Activated CD8-positive, alpha-beta T cell treated with anti-CD3 and anti-CD28 coated beads for 36 hours (primary cell): ENCODE measurements at places on chromosomes 4 and X. TPM values are rescaled to one million over a fixed set of nuclear protein-coding genes. Genes with fewer than 3 reads are reported as not detected.

GRCh38 chrX:131747173-131747572, 203.3 kb downstream of the OR13H1 start:
- H3K4me3 ChIP-seq, result no peak overlapping the region
- no peak for DNase-seq
- no peaks in the 10 kb centered on the region for H3K4me1 ChIP-seq
- no peak overlapping the region for H3K27ac ChIP-seq
- peaks cover 7% of the 10 kb centered on the region for H3K36me3 ChIP-seq

DNA sequence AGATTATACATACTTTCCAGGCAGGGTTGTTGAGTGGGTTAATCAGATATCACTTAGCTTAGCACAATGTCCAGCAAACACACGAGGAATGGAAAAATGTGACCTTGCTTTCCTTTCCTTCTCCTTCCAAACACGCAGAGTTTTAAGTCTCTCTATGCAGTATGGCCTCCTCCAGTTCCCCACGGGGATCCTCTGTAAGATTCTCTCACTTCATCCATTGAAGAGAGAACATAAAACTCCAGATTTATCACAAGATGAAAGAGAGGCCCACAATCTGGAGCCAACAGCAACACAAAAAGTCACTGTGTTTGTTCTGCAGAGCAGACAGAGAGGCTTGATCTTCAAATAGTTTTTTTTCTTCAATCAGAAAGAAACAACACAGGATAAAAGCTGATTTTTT, 336.8 kb upstream of the CLNK start:
- H3K4me3 ChIP-seq, result no peak overlapping the region
- no peaks in the 10 kb centered on the region for H3K27me3 ChIP-seq
- no peaks in the 10 kb centered on the region for H3K36me3 ChIP-seq

DNA sequence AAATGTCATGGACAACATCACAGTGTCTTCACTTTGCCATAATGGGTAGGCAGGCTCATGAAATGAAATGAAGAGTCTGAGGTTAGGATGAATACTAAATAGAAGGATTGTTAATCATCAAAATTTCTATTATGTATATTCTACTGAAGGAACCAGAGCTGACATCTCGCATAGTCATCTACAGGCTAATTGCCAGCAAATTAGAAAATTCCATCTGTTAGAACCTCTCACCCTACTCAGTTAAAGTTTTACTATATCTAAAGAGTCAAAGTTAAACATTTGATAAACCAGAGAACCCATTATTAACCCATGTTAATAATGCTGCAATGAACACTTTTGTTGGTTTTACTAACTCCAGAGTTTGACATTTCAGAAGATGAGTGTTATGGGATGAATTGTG, 114.6 kb downstream of the ARHGAP6 start:
- H3K27ac ChIP-seq, result no peak overlapping the region
- peaks cover 3% of the 10 kb centered on the region for H3K27me3 ChIP-seq
- no peak for DNase-seq

DNA sequence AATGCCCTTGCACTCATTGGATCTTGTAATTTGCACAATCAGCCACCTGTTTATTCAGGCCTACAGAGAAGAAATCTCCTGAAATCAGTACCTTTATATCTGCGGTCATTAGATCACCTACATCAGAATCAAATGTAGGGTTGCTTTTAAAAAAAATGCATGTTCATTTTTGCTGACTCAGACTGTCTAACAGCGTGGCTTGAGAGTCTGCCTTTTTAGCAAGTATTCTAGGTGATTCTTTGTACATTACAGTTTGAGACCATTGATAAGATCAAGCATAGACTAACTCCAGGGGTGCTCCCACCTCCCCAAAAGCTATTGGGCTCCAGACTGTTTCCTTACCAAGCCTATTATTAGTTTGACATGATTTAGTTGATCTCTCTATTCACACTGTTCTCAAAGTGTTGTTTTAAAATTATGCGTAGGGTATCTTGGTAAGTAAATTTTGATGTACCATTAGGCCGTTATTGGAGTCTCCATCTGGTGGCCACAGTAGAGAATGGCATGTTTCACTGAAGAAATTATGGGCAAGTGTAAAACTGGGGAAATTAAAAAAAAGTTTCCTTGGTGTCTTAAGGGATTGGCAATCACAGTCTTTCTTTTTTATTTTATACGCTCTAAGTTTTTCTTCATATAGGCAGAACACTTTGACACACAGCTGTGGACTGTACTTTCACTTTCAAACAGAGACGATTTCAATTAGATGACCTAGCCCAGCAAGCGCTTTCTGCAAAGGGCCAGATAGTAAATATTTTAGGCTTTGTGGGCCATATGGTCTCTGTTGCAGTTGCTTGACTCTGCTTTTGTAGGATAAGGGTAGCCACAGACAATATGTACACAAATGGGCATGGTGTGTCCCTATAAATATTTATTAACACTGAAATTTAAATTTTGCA, 33.7 kb upstream of the MSL3 start:
- no peaks in the 10 kb centered on the region for H3K36me3 ChIP-seq
- H3K27me3 ChIP-seq, result no peaks in the 10 kb centered on the region
- no peak overlapping the region for H3K4me3 ChIP-seq
- H3K4me1 ChIP-seq, result no peaks in the 10 kb centered on the region

- H3K4me1 ChIP-seq, result peaks cover 18% of the 10 kb centered on the region
- no peak overlapping the region for H3K4me3 ChIP-seq
- H3K27me3 ChIP-seq, result no peaks in the 10 kb centered on the region
- no peaks in the 10 kb centered on the region for H3K36me3 ChIP-seq
These were observed 554.6 kb upstream of the BOD1L1 start for GRCh38 chr4:14182148-14182547.

RHOXF2B gene
- not detected for total RNA-seq

TCP11X1 gene
- not detected for total RNA-seq

TMEM156 gene
- 12.0 TPM for total RNA-seq

DKK2 gene
- not detected for total RNA-seq

TDO2 gene
- total RNA-seq, result not detected
